Fibroblast of upper back skin (primary cell): ENCODE measurements at places on chromosomes 7 and 10.

DNA sequence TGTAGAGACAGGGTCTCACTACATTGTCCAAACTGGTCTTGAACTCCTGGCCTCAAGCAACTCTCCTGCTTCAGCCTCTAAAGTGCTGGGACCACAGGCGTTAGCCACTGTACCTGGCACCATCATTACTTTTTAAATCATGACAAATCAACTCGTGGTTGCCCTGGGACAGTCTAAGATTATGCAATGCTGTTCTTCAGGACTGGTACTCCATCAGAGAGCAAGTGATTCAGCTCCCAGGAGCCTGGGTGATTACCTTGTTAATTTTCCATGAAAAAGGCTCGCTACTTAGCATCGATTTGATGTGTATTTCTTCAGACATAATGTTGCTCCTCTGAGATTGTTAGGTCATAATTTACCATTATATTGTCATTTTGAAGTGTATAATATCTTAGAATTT, 158.9 kb upstream of the STEAP4 start:
- DNase-seq: no peak

DNA sequence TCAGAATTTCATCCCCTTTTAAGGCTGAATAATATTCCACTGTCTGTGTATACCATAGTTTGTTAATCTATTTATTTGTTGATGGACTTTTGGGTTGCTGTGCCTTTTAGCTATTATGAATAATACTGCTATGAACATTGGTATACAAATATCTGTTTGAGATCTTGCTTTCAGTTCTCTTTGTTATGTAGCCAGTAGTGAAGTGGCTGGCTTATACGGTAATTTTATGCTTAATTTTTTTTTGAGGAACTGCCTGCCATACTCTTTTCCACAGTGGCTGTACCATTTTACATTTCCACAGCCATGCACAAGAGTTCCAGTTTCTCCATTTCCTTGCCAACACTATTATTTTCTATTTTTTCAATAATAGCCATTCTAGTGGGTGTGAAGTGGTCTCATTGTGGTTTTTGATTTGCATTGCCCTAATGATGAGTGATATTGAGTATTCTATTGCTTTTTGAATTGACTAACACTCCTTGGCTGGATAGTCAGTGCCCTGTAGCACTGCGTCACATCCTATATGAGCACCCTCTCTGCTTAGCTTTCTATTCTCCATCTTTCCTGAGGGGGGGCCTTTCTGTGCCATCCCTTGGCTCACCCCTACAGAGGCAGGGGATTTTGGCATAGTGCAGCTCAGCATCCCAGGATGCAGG, 29.4 kb upstream of the RAPGEF5 start:
- no peak for DNase-seq

DNA sequence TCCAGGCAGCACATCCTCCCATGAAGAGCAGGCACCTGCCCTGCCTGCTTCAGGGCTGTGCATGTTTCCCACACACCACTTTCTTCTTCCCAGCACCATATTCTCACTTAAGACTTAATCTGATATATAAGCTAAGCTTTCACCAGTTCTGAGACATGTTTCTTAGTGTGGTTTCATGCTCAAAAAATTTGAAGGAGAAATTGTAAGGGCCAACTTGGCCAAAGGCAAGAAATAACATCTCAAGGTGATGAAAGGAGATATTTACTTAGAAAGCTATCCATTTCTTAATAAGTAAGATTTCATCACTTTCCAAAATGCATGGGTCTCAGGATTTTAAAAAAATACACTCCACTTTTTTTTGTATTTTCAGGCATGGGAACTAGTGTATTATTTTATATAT, 468.1 kb upstream of the AKR1E2 start:
- DNase-seq: peak; percentile 59

GRCh38 chr7:112108981-112109380, 97.2 kb downstream of the DOCK4 start:
- DNase-seq: no peak

GRCh38 chr7:126533715-126534114, 719.0 kb downstream of the GRM8 start:
- no peak for DNase-seq

GRCh38 chr7:102147008-102147407, 139.7 kb upstream of the SH2B2 start:
- DNase-seq: no peak

- DNase-seq: no peak
Observed at GRCh38 chr7:50088463-50089129, 4.5 kb downstream of the ZPBP start.

GRCh38 chr10:130194194-130194990, 58.2 kb downstream of the GLRX3 start:
- no peak for DNase-seq

- DNase-seq: no peak
Observed at GRCh38 chr7:117479225-117480054, at the start of gene CFTR. Gene CFTR (plus strand): TSS chr7:117480025. CDS start chr7:117480095, 70 bp downstream.

DNA sequence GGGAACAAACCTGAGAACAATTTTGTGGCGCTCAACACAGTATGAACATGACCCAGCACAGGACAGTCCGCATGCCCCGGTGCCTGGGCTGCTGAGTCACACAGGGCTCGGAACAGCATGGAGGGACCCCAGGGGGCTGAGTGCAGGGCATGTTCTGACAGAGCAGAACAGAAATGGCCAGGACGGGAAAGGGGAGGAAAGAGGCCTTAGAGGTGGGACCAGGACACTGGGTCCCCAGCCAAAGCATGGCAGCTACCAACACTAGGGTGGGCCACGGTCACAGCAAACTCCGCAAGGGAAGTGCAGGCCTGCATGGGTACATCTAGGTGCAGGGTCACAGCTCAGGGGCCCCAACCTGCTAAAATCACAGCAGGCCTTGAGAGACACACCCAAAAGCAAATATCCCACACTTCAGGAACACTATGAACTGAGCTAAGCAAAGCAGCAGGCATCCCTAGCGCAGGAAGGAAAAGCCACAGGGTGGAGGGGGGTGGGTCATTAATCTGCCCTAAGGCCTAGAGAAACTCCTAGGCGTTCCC, 5.6 kb downstream of the IMPDH1 start:
- DNase-seq: no peak

- DNase-seq: no peak
Observed at GRCh38 chr7:49425277-49425818, 348.1 kb upstream of the VWC2 start.

GRCh38 chr10:94533027-94533426, 12.6 kb upstream of the HELLS start:
- no peak for DNase-seq

- peak; percentile 56 for DNase-seq
Observed at GRCh38 chr10:35127289-35127891, 744 bp downstream of the CREM start.
